ENCODE measurements at places on chromosomes 3 and 15. TPM values are rescaled to one million over a fixed set of nuclear protein-coding genes. Genes with fewer than 3 reads are reported as not detected.
A peak's percentile ranks its signal among the peaks of the same experiment; 100 is the strongest.

GRCh38 chr3:172388412-172389078, 59.7 kb downstream of the GHSR start:
- DNase-seq, result no peak

- peak; percentile 85 for DNase-seq
Measured at GRCh38 chr15:66946578-66947164, 118.7 kb upstream of the SMAD3 start.

- peak; percentile 21 for DNase-seq
Measured at GRCh38 chr15:52787123-52787503, 3.0 kb downstream of the ONECUT1 start.

GRCh38 chr3:149362366-149362765, 15.1 kb downstream of the TM4SF1 start:
- DNase-seq, result no peak

DNA sequence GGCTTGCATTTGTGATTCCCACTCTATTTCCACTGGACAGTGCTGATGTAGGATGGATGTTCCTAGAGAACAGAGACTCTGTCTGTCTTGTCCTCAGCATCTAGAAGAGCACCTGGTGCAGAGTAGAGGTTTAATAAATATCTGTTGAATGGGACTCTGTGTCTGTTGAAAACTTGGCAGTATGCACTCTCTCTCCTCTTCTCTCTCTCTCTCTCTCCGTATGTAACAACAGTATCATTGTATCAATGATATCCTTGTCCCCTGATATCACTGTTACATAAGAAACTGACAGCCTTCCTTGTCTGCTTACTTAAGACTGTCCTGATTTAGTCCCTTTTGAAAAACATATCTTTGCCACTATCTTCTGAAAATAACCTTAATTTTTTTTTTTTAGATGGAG, 24.3 kb upstream of the MGLL start:
- no peak for DNase-seq

DNA sequence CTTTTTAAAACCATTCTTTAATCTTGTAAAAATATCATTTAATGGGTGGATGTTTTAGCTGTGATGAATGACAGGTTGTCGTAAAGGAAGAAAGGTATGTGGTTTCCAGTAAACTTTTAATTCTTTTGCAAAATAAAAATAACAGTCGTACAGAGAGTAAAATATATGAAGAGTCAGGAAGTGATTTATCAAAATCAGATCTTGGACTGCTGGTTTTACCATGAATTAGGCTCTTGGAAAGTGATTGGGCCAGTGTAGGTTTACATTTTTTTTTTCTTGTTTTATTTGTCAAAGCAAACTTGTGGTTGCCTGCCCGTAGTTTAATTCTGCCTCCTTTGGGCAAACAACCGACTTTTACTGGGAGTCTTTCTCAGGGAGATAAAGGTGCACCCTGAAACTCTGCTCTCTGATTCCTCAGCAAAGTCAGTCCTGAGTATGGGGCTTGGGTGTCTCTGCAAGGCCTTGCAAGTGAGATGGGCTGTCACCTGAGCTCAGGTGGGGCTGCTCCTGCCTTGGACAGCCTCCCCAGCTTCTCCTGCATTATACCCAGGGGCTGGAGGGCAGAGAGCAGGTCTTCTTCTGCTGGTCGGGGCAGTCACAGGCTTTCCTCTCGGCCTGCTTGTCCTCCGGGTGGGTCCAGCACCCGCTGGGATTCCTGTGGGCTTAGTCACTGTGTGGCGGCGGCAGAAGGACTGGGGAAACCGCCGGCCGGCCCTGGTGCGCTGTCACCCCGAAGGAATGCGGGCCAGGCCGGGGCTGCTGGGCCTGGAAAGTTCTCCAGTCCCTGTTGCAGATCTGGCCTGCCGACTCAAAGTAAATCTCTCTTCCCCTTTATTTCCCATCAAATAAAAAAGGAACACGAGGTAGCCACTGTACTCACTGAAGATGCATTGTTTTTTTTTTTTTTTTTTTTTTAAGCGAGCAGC, 79.0 kb downstream of the IGF1R start:
- DNase-seq, result no peak

DNA sequence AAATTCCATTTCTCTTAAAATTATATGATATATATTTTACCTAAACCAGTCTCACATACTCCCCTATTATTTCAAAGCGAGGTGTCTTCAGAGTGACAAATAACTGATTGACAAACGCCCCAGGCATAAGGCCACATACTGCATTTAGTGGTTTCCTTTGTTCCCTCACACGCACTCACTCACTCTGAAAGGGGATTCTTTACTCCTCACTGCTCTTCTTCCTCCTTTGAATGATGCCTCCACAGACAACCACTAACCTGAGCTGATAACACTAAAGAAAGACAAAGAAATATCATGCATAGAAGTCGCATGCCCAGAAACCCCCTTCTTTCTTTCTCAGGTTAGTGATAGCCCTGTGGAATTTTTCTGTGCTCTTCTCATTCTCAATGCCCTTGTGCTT, 24.1 kb upstream of the BBX start:
- no peak for DNase-seq

- DNase-seq, result peak; percentile 38
Measured at GRCh38 chr3:193971261-193971751, 164.6 kb upstream of the HES1 start.

DNA sequence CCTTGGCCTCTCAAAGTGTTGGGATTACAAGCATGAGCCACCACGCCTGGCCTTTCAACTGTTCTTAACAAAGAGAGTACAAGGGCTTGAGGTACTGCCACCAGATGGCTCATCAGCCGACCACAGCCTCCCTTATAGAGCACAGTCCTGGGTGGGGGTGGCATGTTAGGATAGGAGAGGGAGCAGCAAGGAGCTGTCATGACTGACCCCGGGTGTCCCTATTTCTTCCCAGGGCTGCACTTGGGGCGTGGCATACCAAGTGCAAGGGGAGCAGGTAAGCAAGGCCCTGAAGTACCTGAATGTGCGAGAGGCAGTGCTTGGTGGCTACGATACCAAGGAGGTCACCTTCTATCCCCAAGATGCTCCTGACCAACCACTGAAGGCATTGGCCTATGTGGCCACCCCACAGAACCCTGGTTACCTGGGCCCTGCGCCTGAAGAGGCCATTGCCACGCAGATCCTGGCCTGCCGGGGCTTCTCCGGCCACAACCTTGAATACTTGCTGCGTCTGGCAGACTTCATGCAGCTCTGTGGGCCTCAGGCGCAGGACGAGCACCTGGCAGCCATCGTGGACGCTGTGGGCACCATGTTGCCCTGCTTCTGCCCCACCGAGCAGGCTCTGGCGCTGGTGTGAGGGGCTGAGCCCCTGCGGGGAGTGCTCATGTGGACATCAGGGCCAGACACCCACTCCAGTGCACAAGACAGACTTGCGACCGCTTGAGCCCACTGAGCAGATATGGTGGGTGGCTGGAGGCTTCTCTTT, 2.1 kb downstream of the CHAC1 start:
- DNase-seq, result no peak

DNA sequence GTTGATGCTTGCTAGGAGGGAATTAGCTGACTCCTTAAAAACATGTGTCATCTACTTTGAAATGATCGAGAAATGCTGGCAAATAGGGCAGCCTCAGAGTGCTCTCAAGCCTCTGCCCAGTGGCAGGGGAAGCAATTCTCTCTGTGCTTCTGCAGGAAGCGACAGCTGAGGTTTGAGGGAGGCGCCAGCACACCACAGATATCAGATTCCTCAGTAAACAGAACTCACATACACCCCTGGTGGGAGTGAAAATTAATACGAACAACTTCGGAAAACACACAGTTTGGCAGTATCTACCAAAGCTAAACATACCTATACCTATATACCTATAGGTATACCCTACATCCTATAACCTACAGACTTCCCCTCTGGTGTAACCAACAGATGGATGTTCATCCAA, 61.3 kb downstream of the NSMCE3 start:
- no peak for DNase-seq

DNA sequence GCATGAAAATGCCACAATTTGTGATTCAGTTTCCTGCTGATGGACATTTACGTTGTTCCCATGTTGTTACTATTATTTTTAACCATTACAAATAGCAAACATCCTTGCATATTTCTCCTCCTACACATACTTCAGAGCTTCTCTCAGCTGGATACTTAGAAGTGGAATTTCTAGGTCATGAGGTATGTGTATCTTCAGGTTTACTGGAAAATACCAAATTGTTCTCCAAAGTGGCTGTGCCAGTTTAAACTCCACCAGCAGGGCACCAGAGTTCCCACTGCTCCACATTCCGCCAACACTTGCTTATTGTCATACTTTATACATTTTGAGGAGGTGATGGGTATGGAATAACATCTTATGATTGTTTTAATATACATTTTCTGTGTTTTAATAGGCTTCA, 45.7 kb downstream of the PRR23E start:
- DNase-seq, result no peak

DNA sequence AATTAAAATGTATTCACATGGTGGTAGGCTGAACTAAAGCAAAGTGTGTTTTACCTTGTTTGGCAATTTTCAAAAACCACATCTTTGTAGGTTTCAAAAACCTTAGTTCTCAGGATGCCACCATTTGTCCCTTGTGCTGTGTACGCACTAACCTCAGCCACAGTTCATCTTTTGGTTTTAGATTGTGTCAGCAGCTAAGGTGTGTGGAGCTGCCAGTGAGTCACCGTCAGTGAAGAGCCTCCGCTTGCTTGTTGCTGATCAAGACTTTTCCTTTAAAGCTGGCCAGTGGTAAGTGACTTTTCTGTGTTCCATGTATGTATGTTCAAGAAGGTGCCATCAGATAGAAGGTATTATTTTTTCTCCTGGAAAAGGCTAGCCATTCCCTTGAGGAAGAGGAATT, 21.1 kb downstream of the OXNAD1 start:
- DNase-seq, result peak; percentile 78

LCMT2 gene
- 8.5 TPM for total RNA-seq

- DNase-seq, result no peak
Measured at GRCh38 chr15:34339946-34340345, 2.4 kb upstream of the SLC12A6 start.

GPR149 gene
- not detected for total RNA-seq

ARHGAP31 gene
- 9.6 TPM for total RNA-seq

ALG1L2 gene
- 0.71 TPM for total RNA-seq

GRCh38 chr3:194686414-194686815, 732 bp downstream of the FAM43A start:
- no peak for DNase-seq

- no peak for DNase-seq
Measured at GRCh38 chr3:178518660-178519396, 17.4 kb upstream of the KCNMB2 start.

DNA sequence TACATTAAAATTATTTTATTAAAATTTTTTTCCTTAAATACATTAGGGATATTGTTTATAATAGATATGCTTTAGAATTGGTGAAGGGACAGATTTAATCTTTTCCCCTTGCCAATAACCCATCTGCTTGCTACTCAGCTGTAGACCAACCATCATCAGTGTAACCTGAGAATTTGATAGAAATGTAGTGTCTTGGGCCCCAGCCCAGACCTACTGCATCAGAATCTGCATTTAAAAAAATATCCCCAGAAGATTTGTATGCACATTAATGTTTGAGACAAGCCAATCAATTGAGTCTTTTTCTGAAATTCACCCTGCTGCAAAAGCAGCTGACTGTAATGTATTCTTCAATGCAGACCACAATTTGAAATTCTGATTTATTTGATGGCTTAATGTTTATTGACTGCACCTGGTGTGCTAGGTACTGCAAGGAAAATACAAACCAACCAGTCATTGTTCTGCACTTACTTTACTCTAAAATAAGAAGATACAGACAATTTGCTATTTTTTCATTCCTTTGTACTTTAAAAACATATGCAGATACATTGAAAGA, 190.7 kb upstream of the SGO1 start:
- DNase-seq, result no peak

- DNase-seq, result no peak
Measured at GRCh38 chr3:185046603-185047002, 106.3 kb downstream of the C3orf70 start.

XCR1 gene
- total RNA-seq, result not detected

DNA sequence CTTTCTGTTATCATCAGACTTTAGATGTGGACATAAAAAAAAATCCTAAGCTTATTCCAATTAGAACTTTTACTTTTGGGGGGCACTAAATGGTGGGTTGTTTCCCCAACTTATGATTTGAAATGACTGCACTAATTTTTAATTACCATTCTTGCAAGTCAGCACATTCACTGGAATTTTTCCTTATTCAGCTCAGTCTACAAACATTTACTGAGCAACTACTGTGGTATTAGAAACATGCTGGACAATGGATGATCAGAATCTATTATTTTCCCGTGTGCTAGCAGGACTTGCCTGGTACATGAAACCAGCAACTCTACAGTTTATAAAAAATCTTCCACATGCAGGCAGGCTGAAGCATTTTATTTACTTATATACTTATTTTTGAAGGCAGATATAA, 273.6 kb downstream of the FOXP1 start:
- no peak for DNase-seq

GRCh38 chr3:98999675-99000074, 98.2 kb upstream of the DCBLD2 start:
- no peak for DNase-seq

- no peak for DNase-seq
Measured at GRCh38 chr3:192706272-192706671, 21.1 kb downstream of the FGF12 start.

GRCh38 chr3:131036986-131037385, 10.3 kb downstream of the NEK11 start:
- DNase-seq, result no peak

GRCh38 chr15:50232791-50233190, 32.7 kb downstream of the HDC start:
- DNase-seq, result no peak
